ENCODE measurements at places on chromosomes 4 and X.

DNA sequence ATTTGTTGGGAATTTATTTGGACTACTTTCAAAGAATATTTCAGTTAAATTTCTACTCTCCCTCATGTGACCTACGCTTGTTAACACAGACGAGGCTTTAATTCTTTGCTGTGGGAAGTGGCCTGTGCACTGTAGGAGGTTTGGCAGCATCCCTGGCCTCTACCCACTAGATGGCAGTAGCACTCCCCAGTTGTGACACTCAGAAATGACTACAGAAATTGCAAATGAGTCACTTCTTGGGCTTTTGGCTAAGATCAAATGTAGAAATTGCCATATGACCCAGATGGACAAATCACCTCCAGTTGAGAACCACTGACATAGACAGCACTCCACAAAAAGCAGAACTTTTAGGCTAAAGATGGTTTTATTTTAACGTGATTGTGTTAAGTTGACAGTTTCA lies 22.1 kb downstream of the PIR start:
- DNase-seq = no peak

DNA sequence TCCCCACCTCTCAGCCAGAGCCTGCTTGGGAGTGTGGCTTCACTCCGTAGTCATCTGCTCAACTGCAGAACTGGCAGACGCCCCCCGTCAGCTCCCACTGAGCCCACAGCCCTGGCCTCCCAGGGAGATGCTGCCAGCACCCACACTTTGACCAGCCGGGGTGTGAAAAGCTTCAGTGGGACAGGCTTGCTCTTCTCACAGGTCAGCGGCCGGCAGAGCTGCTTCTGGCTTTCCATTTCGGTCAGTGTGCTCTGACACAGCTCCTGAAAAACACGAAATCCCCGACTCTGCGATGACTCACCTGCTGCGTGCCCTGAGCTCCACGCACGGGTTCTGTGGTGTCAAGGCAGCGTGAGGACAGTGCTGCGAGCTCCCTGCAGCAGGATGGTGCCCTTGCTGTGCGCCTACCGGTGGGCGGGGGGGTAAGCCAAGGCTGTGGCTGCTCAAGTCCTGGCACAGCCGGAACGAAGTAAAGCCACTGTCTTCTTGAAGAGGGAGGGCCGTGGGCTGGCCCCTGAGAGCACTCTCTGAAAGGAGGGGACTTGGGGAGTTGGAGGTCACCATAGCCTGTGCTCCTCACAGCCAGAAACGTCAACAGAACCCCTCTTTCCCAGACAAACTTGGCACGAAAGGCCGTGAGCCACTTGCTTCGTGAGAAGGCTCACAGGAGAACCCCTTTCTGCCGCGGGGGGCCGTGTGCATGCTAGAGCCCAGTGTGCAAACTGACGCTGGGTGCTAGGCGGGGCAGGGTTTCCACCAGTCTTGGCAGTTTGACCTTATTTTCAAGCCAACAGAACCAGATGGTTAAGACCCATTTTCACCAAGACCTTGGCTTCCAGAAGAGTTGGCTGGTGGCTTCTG lies 23.6 kb downstream of the NOP14 start:
- no peak for DNase-seq

DNA sequence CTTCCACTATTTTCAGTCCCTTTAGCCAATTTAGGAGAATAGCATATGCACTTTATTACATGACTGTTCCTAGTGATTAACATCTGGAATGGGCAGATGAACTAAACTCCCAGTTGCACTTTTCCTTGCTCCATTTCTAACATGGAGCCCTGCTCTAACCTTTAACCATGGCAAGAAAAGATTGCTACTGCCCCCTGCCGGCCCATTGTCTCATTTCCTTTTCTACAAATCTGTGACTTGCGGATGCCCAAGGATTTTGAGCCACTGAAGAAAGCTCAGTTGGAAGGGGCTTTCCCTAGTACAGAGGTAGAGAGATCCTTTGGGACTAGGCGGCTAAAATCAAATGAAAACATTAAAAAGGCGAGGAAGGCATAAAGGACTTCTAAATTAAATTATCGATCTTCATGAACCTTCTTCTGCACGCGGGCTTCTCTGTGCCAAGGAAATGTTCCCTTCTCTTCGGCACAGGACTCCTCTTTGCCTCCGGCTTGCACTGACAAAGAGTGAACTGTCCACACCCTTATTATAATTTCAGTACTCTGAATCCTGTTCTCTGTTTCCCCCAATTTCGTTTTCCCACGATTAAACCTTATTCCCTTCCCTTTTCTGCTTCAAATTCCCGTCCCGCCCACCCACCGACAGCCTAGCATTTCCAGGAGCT lies 577 bp upstream of the GLRA2 start:
- DNase-seq = peak; percentile 0

DNA sequence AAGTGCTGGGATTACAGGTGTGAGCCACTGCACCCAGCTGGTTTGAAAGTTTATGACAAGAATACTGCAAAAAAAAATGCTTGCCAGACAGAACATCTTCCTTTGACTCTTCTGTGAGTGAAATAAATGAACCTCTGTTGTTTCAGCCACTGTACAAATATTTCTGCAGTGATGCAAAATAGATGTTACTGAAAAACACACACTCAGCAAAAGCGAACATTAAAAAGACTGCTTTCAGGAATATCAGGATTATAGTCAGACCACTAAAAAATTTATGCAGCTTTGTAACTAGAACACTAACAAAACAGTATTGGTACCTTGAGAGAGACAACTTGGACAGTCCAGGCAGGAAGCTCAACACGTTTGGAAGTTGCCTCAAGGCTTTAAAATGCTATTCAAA lies 16.9 kb upstream of the SEPSECS start:
- DNase-seq = no peak

DNA sequence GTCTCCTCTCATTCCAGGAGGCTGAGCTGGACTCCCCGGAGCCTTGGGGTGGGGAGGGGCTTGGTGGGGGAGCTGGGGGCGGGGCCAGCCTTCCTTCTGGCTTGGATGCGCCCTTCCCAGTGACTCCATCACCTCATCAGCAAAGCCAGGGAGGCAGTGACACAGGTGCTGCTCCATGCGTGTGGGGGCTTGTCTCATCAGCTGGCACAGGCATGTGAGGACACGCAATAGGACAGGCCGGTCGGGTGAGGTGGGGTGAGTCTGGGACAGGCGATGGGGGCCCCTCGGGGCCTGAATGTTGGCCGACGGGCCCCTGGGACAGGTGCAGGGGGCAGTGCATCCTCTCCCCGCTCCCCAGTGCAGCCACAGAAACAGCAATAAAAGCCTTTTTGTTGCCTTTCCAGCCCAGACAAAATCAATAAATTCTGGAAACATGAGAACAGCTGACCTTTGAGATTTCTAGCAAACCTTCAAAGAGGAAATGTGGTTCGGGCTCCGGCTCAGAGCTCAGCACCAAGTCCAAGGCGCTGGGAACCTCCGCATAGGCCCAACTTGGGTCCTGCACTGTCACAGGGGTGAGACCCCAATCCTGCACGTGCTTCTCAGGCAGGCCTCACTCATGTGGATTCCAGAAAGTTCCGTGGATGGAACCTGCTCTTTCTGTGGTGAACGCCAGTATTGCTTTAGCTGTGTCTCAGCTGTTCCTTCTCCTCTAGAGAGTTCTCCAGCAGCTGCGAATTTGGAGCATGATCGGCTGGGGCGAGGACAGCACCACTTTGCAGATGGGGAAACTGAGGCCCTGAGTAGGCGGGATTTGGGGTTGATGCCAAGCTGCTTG lies 18.5 kb downstream of the ADRA2C start:
- no peak for DNase-seq

- no peak for DNase-seq
Observed at GRCh38 chrX:20362268-20363267, 95.9 kb upstream of the RPS6KA3 start.

GRCh38 chrX:141668371-141668770 lies 30.2 kb downstream of the SPANXD start:
- DNase-seq = no peak

GRCh38 chr4:119592830-119593229 lies 35.8 kb downstream of the PDE5A start:
- DNase-seq = no peak

DNA sequence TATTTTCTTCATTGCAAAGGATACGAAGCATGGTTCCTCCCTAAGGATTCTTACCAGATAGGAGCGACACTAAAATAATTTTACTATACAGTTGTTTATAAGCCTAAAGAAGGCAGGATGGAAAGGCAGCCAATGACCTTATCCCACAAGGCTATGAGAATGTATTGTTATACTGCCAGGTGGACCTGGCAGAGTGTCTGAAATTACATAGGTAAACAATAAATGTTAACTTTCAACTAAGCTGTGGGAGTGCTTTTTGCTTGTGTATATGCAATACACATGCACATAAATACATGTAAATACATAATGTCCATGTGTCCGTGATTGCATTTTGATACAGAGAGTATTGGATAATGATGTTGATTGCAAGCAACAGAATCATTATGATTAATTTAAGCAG lies 850.6 kb downstream of the CENPC start:
- DNase-seq = no peak

DNA sequence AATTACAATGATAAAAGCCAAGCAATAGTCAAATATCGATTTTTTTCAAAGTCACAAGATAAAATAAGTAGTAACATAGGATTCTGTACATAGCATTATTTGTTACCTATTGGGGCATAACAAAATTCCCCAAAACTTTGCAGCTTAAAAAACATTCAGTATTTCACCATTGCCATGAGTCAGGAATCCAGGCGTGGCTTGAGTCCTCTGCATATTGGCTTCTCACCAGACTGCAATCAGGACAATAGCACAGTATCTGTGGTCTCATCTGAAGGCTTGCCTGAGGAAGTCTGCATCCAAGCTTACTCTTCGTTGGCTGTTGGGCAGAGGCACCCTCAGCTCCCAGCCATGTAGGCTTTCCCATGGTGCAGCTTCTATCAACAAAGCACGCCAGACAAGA lies 6.2 kb upstream of the CTBP1 start:
- DNase-seq = no peak

- DNase-seq = no peak
Observed at GRCh38 chr4:158219623-158220022, 9.3 kb downstream of the TMEM144 start.

GRCh38 chr4:147732518-147733235 lies 789 bp downstream of the ARHGAP10 start:
- DNase-seq = no peak

- no peak for DNase-seq
Observed at GRCh38 chr4:73707269-73707875, 33.0 kb upstream of the CXCL8 start.

DNA sequence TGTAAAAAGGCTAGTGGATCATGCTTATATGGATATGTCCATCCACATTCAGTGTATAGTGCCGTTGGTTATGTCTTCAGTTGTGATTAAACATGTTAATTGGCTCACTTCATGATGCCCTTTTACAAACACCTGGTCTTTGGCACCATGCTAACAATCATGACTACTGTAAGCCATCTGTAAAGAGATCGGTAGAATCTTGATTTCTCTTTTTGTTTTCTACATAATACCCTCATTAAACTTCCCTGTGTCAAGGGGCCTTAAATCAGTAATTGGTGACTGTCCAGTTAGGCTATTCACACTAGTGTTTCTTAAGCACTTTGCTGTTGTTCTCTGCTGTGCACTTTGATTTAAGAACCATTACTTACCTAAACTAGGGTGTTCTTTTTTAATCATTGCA lies 475.2 kb downstream of the RPA4 start:
- no peak for DNase-seq

GRCh38 chr4:175385797-175386196 lies 426.3 kb downstream of the GPM6A start:
- DNase-seq = no peak

GRCh38 chrX:123425471-123425870 lies 241.4 kb downstream of the GRIA3 start:
- no peak for DNase-seq

GRCh38 chrX:40579900-40580536 lies 752 bp upstream of the ATP6AP2 start:
- DNase-seq = no peak

DNA sequence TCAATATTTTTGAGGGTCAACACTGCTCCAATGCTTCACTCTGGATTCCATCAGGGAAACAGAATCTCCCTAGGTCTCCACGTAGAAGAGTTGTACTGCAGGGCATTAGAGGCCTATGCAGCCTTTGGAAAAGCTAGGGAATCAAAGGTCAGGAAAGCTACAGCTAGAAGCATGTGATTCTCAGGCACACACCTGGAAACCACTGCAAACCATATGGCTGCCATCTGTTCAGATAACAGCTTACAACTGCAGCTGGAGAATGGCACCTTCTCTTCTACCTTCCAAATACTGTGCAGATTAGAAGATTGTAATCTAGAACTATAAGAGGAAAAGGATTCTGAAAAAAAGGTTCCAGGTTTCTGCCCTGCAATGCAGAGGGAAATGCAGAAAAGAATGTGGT lies 60.6 kb downstream of the BTC start:
- DNase-seq = no peak

GRCh38 chr4:40858962-40859361 lies 109.2 kb downstream of the NSUN7 start:
- DNase-seq = no peak

GRCh38 chr4:156939139-156939538 lies 32.5 kb downstream of the PDGFC start:
- no peak for DNase-seq

GRCh38 chr4:30868111-30868895 lies 148.1 kb downstream of the PCDH7 start:
- no peak for DNase-seq
